ENCODE measurements at places on chromosomes 16 and 17.

- DNase-seq: no peak
Observed at GRCh38 chr16:71674229-71674628, 48.2 kb downstream of the MARVELD3 start.

DNA sequence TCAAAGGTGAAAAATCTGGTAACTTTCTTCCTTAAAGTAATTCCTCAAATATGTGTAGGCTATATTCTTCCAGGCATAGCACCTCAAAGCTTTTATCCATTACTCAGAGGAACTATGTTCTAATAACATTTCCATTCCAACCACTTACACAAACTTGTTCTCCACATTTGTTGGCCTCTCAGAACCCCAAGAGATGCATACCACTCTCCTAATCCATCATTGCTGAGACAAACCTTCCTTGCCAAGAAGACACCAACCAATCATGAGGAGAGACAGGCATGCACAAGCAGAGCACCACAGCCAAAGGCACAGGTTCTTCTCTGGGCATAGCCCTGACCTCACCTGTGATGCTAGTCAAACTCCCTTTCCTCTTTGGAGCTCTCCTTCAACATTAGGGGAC is 20.9 kb downstream of the CDH11 start:
- no peak for DNase-seq

- no peak for DNase-seq
Observed at GRCh38 chr17:6048486-6048885, 21.7 kb upstream of the WSCD1 start.

DNA sequence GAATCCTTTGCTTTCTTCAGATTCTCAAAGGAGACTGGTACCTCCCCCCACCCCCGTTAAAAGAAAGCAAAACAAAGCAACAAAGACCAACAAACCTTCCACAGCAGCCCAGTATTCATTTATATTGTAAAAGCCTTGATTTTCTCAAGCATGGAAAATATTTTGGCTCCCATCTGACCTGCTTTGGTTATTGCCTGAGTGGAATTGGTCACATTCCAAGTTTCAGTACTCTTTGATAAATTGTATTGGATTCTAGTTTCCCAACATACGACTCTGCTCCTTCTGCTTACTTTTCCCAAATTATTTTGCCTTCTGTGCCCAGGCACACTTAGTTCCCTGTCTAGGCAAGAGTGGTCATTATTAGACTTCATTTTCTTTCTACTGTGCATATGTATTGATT is 1.3 kb downstream of the ABCC11 start:
- DNase-seq: no peak

DNA sequence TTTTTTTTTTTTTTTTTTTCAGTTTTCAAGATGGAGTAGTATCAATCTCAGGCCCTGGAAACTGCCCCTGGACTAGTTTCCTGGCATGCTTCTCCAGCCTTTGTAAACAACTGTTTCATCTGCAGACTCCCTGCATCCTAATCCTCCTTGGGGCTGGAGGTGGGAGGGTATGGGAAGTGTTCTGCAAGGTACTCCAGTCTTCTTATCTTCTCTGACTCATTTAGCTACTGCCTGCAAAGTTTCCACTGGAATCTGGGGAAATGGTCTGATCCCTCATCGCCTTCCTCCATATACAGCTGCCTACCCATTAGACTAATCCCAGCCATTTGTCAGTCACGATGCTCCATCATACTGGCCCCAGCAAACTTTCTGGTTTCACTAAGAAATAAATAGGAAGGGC is 21.5 kb downstream of the COPZ2 start:
- no peak for DNase-seq

DNA sequence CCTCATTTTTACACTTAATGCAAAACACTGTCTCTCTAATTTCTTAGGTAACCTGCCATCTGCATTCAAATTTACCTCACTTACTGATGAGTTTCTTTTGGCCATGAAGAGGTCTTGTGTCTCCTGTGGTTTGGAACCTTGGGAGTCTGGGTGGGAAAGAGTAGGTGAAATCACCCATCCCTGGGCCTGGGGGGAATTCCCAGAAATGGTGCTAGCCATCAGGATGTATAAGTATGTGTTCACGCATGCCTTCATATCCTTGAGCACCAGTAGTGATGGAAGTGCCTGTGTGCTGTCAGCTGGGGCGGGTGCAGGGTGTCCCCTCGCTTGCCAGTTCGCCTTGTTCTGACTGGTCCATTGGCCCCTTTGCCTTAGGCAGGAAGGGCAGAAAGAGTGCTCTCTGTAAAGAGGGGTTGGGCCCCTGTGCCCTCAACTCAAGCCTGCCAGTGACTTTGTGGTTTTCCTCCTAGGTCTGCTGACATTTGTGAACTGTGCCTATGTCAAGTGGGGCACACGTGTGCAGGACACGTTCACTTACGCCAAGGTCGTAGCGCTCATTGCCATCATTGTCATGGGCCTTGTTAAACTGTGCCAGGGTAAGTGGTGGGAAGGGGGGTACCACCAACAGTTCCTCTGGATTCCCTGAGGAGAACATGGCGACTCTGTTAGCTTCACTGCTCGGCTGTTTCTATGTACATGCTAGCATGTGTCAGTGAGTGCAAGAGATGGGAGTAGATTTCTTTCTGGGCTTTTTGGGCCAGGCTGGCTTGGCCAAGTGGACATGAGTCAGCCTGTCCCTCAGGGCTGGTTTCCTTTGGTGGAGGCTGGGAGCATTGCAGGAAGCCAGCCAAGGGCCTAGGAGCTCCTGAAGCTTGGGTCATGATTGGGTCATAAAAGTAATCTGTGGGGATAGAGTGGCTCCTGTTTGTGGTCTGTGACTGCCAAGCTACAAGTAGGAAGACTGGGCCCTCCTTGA is 23.2 kb downstream of the SLC7A6OS start:
- no peak for DNase-seq

- DNase-seq: no peak
Observed at GRCh38 chr16:73408716-73409115, 360.8 kb upstream of the ZFHX3 start.

GRCh38 chr16:49701789-49702494 is 154.0 kb downstream of the ZNF423 start:
- peak; percentile 52 for DNase-seq

DNA sequence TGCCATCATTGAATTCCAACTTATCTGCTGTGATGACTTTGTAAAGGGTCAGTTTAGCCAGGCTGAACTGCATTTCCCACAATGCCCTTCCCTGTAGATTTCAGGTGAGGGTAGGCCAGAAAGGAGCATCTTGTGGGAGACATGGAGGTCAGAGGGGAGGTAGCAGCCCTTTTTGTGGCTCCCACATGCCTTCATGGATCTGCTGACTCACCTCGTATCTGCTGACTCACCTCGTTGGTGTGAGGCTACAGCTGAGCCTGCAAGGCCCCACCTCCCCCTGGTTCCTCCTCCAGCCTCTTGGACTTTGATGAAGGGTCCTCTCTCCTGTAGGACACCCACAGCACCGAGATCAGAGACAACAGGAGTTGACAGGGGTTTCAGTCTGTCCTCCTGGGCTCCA is 102.5 kb downstream of the SALL1 start:
- no peak for DNase-seq

GRCh38 chr17:44749980-44750318 is 8.8 kb upstream of the ADAM11 start:
- no peak for DNase-seq

DNA sequence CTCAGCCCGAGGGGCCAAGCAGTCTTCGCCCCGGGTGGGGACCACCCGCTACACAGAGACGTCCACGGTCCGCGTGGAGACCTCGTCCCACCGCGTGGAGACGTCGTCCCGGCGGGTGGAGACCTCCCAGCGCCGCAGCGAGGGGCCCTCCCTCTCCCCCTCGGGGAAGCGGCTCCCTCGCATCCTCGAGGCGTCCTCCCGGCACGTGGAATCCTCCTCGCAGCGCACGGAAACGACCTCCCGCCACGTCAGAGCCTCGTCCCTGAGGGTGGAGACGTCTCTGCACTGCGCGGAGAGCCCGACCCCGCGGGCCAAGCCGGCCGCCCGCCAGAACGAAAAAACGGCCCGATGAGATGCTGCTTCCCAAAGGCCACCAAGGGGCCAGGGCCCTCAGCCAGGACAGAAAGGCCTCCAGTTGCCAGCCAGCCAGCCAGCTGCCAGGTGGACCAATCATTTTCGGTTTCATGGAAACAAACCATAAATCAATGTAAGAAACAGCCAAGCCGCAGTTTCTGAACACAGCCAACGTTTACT is 424 bp downstream of the C17orf100 start:
- DNase-seq: no peak

GRCh38 chr17:40996829-40997228 is 2.9 kb upstream of the KRTAP3-3 start:
- DNase-seq: no peak

- no peak for DNase-seq
Observed at GRCh38 chr17:59327981-59328290, 3.5 kb upstream of the YPEL2 start.

DNA sequence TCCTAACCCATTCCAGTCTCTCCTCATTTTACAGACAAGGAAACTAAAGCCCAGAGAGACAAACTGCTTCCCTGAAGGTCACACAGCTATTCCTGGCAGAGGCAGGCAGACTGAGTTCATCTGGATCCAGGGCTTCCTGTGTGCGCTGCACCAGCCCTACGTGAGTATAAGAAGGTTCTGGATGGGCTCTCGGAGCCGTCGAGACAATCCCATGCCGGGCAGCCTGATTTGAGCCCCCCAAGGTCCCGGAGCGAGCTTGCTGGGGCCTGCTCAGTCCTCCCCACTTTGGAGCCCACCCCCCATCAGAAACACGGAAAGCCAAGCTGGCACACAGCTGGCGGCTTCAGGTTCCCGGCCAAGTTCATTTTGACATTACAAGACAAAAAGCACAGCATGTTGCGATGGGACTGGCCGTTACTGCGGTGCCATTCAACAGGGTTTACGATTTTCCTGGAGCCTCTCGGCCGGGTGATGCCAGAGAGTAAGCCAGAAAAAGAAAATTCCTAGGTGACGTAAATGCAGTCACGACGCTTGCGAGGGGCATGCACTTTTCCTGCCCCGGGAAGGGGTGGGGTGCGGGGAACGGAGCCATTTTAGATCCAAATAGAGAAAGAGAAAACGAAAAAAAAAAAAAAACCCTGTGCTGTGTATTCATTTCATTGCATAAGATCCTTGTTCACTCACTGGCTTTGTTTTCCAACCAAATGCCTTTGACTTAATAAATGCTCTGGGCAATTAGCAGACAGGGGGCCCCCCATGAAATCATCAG is 167.1 kb upstream of the FOXF1 start:
- DNase-seq: no peak

GRCh38 chr17:63364944-63365343 is 81.2 kb downstream of the CYB561 start:
- DNase-seq: no peak

DNA sequence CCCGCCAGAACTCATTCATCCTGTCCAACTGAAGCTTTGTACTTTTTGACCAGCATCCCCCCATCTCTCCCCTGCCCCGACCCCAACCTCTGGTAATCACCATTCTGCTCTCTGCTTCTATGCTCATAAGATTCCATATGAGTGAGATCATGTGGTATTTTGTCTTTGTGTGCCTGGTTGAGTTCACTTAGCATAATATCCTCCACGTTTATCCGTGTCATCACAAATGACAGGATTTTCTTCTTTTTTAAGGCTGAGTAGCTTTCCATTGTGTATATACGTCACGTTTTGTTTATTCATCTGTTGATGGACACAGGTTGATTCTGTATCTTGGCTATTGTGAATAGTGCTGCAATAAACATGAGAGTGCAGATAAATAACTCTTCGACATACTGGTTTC is 278.9 kb downstream of the SNX29 start:
- DNase-seq: no peak

DNA sequence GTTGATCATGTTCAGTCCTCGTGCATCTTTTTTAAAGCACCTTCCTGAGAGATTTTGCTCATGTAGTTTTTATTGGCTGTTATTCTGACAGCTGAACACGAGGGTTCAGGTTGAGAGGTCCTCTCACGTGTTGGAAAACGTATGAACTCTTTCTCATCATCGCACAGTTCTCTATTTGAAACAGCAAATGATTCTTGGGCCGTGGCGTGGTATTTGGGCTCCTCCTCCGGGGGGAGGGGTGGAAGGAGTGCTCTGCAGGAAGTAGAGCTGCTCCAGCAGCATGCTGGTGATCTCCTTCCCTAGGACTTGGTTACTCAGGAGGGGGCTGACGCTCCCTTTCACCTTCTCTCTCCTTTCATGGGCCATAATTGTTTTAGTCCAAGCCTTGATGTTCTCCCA is 70.4 kb downstream of the KSR1 start:
- no peak for DNase-seq

DNA sequence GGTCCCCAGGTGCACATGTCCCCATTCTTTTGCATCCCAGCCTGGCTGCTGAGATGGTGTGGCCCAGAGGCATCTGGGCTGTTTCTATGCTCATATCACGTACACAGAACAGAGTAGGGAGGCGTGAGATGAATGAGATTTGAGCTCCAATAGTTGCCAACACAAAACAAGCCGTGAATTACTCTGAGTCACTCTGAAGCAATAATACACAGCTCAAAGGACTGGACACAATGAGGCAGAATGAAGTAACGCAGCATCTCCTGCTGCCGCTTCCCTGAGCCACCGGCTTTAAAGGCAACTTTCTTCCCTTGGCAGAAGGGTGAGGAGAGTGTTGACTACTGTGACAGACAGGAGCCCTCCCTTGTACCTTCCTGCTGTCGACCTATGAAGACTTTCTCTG is 33.9 kb upstream of the CLEC18B start:
- no peak for DNase-seq

DNA sequence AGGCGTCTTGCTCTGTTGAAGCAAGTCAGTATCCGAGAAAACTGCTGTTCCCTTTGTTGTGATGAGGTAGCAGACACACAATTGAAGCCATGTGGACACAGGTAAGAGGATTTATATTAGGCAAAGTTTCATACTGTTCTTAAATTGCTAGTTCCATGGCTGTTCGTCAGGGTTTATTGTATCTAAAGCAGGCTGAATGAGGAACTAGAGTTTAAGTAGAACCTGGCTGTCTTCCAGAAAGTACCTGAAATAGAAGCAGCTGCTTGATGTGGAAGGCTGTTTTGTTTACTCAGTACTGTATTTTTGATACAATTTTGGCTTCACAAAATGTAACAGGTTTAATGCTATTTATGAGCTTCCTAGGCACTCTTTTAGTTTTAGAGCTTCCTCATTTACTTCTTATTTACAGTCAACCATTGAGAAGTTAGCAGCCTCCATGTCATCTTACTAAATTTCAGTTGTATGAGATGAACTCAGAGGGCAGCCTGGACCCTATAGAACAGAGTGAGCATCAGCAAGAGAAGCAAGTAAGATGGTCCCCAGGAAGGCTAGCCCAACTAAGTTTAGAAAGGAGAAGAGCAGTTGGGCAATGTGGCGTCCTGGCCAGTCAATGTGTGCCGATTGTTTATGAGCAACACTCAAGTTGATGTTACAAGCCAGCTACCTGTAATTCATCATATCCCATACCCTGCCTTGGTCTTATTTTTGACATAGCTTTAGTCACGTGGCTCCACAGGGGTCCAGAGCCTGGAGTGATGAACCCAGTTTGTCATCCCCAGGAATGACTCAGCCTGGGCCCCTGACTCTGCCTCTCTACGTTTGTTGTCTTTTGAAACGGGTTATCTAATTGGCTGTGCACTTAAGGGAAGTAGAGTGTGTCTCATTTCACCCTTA is 9.7 kb upstream of the ARL2BP start:
- peak; percentile 20 for DNase-seq

- DNase-seq: peak; percentile 25
Observed at GRCh38 chr17:18246880-18247612, 11.5 kb downstream of the FLII start.

Measured in NCI-H1417 treated with DMSO at 0.1 percent for 48 hours (cell line).